ENCODE measurements at places on chromosomes 1 and 21.

DNA sequence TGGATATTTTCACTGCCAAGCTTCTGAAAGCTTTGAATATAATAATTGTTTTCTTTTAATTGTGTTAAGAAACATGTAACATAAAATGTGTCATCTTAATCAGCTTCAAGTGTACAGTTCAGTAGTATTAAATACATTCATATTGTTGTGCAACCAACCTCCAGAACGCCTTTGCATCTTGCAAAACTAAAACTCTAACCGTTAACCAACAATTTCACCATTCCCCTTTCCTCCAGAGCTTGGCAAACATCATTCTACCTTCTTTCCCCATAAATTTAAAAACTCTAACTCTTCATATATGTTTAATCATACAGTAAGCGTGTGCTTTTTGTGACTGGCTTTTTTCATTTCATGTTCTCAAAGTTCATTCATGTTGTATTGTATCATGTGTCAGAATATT lies 2.1 kb downstream of the MNDA start:
- peak overlapping the region; percentile 50 for H3K27ac ChIP-seq
- H3K4me3 ChIP-seq, result peak overlapping the region; percentile 62
- H3K4me1 ChIP-seq, result peaks cover 30% of the 10 kb centered on the region
- DNase-seq, result no peak

DNA sequence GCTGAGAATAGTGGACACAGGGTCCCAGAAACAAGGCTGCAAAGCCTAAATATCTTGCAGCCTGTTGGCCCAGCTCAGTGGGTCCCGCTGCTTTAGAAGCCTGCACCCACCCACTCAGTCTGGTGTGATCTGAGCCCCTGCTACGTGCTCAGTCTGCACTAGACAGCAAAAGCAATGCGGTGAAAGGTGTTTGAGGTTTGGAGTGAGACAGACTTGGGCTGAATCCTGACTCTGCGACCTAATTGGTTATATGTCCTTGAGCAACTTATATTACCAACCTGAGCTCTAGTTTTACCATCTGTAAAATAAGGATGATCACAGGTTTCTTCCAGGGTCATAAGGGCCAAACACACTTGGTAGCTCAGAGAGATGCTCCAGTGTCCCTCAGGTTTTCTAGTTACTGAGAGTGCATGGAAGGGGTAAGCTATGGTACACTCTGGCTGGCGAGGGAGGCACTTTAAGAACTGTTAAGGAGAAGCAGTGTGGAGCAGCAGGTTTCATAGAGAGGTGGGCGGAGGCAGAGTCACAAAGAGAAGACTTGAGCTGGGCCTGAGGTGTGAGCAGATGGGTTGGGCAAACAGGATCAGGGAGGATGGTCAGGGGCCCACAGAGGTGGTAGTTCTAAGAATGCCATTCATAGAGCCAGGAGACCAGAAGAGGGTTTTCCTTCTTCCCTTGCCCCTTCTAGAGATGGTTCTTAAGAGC lies 10.1 kb downstream of the TMEM200B start:
- no peak for DNase-seq
- H3K27ac ChIP-seq, result no peak overlapping the region
- no peaks in the 10 kb centered on the region for H3K27me3 ChIP-seq
- H3K4me3 ChIP-seq, result no peak overlapping the region
- H3K36me3 ChIP-seq, result peaks cover 76% of the 10 kb centered on the region

DNA sequence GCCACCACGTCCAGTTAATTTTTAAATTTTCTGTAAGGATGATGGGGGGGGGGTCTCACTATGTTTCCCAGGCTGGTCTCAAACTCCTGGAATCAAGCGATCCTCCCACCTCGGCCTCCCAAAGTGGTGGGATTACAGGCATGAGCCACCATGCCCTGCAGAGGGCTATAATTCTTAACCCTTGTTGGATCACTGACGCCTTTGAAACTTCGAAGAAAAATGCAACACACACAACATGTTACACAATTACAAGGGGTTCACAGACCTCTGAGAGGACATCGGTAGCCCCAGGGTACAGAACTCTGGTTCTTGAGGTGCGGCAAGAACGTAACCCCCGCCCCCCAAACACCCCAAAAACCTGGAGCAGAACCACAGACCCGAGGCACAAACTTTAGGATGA lies 8.4 kb upstream of the LUZP1 start:
- H3K27me3 ChIP-seq, result peaks cover 2% of the 10 kb centered on the region
- peak overlapping the region; percentile 73 for H3K27ac ChIP-seq
- peak overlapping the region; percentile 67 for H3K4me3 ChIP-seq
- no peaks in the 10 kb centered on the region for H3K36me3 ChIP-seq
- DNase-seq, result no peak

GRCh38 chr21:17427831-17428483 lies 84.9 kb upstream of the CXADR start:
- H3K4me1 ChIP-seq, result no peaks in the 10 kb centered on the region
- no peak for DNase-seq
- H3K36me3 ChIP-seq, result no peaks in the 10 kb centered on the region
- H3K27me3 ChIP-seq, result no peaks in the 10 kb centered on the region
- no peak overlapping the region for H3K4me3 ChIP-seq

DNA sequence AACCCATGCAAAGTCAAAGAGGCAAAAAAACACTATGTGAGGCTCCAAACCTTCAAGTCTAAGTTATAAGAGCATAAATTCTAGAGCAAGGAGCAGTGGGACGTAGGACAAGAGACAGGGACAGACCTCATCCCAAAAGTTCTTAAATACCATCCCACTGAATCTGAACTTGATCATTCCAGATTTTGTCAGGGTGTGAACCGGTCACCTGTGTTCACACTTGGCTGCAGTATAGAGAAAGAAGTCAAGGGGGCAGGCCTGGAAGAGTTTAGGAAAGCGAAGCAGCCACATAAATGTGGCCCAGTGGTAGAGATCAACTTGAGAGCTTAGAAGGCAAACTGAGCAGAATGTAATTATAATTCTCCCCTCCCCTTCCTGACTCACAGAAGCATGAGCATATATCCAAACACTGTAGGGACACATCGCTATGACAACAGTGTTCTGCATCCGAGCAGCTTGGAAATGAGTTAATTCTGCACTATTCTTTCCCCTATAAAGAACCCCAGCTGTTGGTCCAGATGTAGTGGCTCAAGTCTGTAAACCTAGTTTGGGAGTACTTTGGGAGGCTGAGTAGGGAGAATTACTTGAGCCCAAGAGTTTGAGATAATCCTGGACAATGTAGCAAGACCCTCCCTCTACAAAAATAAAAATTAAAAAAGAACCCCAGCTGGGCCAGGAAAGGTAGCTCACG lies 2.7 kb downstream of the AKR7A2 start:
- no peak overlapping the region for H3K27ac ChIP-seq
- no peak for DNase-seq
- peaks cover 29% of the 10 kb centered on the region for H3K4me1 ChIP-seq
- no peaks in the 10 kb centered on the region for H3K27me3 ChIP-seq
- H3K36me3 ChIP-seq, result peaks cover 45% of the 10 kb centered on the region

All from activated B cell treated with CpG ODN at 0.5 μM for 24 hours (primary cell).